SJCRH30 (cell line): ENCODE measurements at places on chromosomes 1 and 21. TPM values are rescaled to one million over a fixed set of nuclear protein-coding genes. Genes with fewer than 3 reads are reported as not detected.

Gene EDARADD
- total RNA-seq = 3.8 and 4.3 TPM in 2 replicates

Gene RAB25
- not detected in 2 replicates for total RNA-seq

Gene COL9A2
- 4.8 and 5.2 TPM in 2 replicates for total RNA-seq

Gene ABCA4
- total RNA-seq = 0.08 TPM in 2 replicates

Gene DAB1
- total RNA-seq = 0.05 TPM in 1 of 2 replicates, not detected in the other

Gene DCDC2B
- total RNA-seq = not detected in 2 replicates

Gene PRELP
- total RNA-seq = not detected in 2 replicates

Gene LRRC71
- not detected in 2 replicates for total RNA-seq

Gene MTARC1
- total RNA-seq = 1.5 and 1.6 TPM in 2 replicates

Gene RGL1
- 0.32 and 0.35 TPM in 2 replicates for total RNA-seq

Gene SLC27A3
- 1.6 and 2.1 TPM in 2 replicates for total RNA-seq

- no peak for DNase-seq
Observed at GRCh38 chr1:2965676-2966075, 55.6 kb upstream of the ACTRT2 start.

DNA sequence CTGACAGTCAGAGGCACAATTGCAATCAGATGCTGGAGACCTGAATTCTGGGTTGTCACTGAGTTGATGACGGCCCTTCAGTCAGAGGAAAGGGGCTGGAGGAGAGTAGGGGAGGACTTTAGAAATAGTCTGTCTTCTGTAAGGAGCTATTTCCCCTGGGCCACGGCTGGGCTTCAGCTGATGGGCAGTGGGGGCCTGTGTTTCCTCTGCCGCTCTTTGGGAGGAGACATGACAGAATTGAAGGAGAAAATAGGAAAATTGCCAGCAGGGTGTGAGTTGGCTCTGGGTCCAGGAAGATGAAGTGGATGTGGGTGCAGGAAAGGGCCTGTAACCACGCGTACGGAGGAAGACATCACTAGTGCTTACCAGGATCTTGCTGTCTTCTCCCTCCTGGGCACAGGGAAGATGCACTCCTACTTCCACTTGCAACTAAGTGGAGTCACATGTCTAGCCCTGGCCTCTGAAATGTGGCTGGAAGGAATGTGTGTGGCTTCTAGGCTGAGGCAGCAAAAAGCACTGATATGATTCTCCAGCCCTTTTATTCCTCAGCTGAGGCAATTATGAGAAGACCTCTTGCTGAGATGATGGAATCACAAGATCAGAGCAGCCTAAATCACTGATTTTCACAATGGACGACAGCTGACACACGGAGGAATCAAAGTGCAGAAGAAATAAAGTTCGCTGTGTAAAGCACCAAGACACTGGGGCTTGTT, 250.0 kb downstream of the GRIK3 start:
- no peak for DNase-seq

DNA sequence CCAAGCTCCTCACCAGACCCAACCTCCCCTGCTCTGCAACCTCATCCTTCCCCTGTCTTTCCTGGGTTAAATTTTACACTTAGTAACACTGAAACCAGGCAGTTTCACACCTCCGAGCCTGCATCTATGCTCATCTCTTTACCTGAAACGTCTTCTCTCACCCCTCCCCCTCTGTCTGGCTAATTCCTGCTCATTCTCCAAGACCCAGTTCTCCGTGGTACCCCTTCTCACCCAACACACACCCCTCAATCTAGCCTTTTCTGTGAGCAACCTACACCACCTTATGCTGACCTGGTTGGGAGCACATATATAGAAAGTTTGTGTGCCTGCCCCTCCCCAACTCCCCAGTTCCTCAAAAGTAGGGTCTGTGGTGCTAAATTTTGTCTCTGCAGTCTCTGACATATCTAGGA, 3.7 kb upstream of the KIAA1614 start:
- no peak for DNase-seq

- no peak for DNase-seq
Observed at GRCh38 chr1:70874063-70874462, 173.6 kb downstream of the PTGER3 start.

DNA sequence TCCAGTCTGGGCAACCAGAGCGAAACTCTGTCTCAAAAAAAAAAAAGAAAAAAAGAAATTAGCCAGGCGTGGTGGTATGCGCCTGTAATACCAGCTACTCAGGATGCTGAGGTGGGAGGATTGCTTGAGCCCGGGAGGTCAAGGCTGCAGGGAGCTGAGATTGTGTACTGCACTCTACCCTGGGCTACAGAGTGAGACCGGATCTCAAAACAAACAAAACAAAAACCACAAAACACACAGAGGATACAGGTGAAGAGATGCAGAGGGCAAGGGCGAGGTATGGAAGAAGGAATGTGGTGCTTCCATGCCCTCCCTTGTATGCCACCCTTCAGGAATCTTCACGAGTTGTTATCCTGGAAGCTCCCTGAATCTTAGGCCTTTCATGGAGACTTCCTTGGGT, 68.5 kb downstream of the NDUFS5 start:
- no peak for DNase-seq

GRCh38 chr1:52676249-52676903, 21.8 kb downstream of the COA7 start:
- no peak for DNase-seq

GRCh38 chr1:206772243-206772937, at the start of gene IL10:
IL10 (minus strand) TSS chr1:206772494; CDS start chr1:206772435, 59 bp downstream.
- DNase-seq = no peak

DNA sequence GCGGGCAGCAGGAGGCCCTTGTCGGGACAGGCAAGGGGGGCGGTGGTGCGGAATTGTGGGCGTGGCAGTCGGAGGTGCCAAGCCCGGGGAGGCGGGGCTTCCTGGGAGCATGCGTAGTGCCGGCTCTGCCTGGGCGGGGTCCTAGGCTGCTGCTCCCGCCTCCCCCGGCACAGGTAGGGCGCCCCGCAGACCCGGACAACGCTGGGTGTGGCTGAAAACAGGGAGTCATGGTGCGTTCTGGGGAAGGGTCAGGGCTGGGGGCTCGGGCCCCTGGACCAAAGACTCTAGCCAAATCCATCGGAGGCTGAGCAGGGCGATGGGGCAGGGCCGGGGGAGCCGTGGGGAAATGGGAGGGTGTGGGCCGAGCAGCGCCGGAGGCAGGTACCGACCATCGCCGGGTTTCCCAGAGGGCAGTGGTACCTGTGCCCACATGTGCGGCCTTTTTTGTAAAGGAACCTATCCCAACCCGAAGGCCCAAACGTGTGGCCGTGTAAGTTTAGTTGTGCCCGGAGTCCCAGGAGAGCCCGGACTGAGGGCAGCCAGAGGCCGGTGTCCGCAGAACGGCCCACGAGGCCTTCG, 231.9 kb downstream of the SDCCAG8 start:
- no peak for DNase-seq

DNA sequence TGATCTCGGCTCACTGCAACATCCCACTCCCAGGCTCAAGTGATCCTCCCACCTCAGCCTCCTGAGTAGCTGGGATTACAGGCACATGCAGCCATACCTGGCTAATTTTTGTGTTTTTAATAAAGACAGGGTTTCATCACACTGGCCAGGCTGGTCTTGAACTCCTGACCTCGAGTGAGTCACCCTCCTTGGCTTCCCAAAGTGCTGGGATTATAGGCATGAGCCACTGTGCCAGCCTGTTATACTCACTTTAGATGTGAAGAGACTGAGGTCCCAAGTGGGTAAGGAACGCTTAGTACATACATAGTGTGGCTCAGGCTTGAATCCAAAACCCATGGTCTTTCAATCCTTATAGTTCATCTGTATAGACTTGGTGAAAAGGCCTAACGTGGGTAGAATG, 63.7 kb upstream of the EPS8L3 start:
- no peak for DNase-seq

- no peak for DNase-seq
Observed at GRCh38 chr21:39902986-39903385, 35.7 kb downstream of the PCP4 start.

DNA sequence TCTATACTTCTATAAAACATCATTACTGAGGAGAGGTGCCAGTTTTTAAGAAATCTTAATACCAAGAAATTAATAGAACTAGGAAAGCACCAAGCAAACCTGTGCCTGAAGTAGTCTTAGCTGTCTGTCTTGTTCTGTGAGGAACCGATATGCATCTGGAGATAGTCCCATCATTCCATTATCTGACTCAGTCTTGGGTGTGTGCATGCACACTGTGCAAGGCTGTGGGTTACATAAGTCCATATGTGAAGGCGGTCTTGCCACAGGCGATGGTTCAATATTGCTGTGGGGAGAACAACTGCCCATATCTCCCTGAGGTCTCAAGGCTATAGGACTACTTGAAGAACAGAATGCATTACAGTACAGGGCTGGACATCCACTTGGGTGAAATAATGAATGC, 33.8 kb downstream of the STIL start:
- no peak for DNase-seq

DNA sequence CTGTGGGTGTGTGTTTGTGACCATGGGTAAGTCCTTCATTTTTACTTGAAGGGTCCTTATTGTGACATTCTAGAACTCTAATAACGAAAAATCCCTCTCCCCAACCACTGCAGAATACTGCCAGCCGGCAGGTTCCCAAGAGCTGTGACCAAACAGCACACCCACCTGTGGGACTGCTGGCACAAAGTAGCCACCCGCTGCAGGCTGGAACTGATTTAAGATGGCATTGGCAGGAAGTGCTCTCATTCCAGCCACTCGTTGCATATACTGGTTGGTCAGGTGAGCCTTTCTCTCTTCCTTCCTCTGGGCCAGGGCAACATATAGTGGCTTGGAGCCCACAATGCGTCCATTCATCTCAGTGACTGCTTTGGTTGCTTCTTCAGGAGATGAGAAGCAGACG, 11.6 kb downstream of the PABPC4 start:
- no peak for DNase-seq

GRCh38 chr1:234997896-234998741, 130.5 kb downstream of the TOMM20 start:
- peak; percentile 66 for DNase-seq

DNA sequence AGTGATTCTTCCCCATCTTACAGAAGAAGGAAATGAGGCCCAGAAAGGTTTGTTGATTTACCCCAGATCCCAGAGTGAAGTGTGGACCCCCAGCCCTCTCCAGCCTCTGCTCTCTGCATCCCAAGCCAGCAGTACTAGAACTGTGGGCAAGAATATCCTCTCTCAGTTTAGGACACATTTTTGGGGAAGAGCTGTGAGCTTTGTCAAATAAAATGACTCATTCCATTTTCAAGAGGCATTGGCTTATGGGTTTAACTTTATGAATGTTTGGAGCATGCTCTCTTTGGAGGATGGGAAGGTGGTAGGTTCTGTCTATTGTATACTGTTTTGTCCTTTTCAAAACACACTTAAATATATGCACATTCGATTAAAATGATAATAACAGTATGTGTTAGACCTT, 70.6 kb upstream of the CNTN2 start:
- no peak for DNase-seq

DNA sequence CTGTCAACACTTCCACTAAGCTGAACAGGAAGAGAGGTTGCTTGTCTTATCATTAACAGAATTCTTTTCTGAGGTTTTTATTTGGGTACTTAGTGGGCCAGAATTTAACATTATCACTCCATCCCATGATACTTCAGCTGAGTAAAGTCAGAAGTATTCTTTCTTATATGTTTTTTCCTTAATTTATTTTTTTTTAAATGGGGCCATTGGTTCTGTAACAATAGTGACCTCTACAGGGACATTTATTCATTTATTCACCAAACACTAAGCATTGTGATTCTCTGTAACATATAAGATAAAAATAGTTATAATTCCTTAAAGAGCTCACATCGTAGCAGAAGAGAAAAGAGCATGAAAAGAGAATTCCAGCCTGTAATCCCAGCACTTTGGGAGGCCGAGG, 9.8 kb downstream of the GREM2 start:
- DNase-seq = no peak

- peak; percentile 62 for DNase-seq
Observed at GRCh38 chr21:45281411-45282282, 6.0 kb downstream of the POFUT2 start.

DNA sequence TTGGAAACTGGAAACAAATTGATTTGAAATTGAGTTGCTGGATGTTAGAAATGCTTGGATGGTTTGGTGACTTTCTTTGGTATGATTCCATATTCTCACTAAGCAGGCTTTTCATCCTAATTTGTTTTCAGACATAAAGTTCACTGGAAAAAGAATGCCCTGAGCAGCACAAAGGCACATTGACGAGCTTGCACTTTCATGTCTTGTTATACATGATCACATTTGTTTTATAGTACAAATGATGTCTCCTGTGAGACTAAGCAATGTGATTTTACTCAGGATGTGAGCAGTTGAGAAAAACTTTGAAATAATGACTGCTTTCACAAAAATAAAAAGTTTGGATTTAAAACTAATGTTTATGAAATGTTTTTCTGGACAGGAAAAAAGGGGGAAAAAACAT, 63.6 kb downstream of the KCNT2 start:
- DNase-seq = no peak

GRCh38 chr1:59816318-59816878, 1.6 kb downstream of the HOOK1 start:
- no peak for DNase-seq

DNA sequence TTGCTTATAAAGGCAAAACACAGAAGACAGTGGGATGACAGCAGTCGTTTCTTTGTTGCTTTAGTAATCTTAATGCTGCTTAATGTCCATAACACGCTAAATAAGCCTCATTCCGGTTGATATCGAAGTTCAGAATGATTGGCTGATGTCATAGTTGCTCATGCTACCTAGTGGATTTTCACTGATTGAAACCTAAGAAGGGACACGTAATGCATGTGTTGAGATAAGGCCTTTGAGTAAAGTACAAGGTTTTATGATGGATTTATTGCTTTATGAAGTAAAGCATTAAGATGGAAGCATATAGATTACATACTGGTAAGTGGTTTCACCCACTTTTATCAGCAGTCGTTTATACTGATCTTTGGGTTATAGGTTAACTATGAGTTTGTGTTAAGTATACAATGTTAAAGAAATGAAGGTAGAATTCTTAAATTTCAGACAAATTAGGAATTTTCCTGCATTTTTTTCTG, 25.1 kb downstream of the IARS2 start:
- no peak for DNase-seq

DNA sequence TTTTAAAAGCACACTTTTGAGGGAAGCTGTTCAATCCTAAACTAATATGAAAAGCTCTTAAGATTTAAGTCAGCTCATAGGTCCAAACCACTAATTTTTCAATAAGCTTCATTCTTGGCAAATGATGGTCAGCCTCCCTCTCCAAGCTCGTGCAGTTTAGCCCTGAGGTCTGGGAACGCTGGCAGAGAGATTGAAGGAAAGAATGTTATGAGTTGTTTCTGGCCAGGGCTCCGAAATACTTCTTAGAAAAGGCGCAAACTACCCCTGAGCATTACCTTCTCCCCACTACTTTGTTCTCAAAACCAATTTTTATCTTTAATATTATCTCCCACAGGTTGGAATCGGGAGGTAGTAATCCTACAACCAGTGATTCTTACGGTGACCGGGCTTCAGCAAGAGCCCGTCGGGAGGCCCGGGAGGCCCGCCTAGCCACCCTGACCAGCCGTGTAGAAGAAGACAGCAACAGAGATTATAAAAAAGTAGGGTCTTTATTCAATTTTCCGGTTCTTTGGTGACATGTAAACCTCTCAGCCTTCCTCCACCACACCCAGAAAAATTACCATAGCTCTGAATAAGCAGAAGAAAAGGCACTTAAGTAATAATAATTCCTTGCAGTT, 147.7 kb downstream of the SYT2 start:
- DNase-seq = no peak
